Activated naive CD8-positive, alpha-beta T cell treated with anti-CD3 and anti-CD28 coated beads for 36 hours (primary cell): ENCODE measurements at places on chromosomes 3 and 15. TPM values are rescaled to one million over a fixed set of nuclear protein-coding genes. Genes with fewer than 3 reads are reported as not detected.
A peak's percentile ranks its signal among the peaks of the same experiment; 100 is the strongest.

DNA sequence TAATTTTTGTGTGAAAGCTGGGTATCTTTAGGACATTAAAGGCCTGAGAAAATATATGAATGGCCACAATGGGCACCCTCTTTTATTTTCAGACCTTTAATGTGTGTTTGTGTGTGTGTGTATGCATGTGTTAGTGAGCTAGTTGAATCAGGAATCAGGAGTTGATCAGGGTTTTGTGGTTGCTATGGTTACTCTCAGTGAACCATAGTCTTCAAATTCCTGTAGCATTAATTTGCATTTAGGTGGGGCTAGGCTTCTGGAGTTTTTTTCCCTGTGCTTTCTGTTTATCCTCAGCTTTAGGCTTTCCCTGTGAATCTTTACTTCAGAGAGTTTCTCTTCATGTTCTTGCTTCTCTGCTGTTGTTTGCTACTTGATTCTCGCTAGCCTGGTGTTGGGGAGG is 122.0 kb upstream of the ONECUT1 start:
- no peak for DNase-seq

DNA sequence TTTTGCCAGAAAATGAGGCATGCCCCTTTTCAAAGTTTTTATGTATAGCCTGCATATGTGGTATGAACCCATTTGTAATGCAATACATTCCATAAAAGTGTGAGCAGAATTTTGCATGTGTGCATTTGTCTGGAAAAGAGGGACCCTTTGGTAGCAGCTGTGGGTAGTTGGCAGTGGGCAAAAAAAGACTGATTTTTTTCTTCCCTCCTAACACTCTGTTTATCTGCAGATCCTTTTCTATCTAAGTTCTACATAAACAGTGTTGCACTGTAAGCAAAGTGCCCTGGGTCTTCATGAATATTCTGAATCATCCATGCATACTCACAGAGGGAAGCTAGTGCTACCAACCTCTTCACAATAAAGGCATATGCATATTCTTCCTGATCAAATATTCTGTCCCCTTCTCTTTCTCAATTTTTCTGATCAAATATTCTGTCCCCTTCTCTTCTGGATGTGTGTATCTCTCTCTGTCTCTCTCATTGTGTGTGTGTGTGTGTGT is 211.2 kb upstream of the EIF1B start:
- no peak for DNase-seq

DNA sequence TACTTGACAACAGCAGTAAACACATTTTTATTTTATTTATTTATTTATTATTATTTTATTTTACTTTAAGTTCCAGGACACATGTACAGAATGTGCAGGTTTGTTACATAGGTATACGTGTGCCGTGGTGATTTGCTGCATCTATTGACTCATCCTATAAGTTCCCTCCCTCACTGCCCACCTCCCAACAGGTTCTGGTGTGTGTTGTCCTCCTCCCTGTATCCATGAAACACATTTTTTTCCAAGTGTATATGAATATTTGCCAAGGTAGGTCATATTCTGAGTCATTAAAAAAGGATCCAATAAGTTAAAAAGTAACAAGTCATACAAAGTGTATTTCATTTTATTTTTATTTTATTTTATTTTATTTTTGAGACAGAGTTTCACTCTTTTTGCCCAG is 567.3 kb upstream of the KCNMB2 start:
- no peak for DNase-seq

GRCh38 chr3:123660141-123660675 is 75.4 kb upstream of the HACD2 start:
- DNase-seq = no peak

- no peak for DNase-seq
Observed at GRCh38 chr3:108507902-108508301, 2.5 kb downstream of the MYH15 start.

GRCh38 chr15:93168910-93169309 is 79.9 kb upstream of the RGMA start:
- DNase-seq = no peak

DNA sequence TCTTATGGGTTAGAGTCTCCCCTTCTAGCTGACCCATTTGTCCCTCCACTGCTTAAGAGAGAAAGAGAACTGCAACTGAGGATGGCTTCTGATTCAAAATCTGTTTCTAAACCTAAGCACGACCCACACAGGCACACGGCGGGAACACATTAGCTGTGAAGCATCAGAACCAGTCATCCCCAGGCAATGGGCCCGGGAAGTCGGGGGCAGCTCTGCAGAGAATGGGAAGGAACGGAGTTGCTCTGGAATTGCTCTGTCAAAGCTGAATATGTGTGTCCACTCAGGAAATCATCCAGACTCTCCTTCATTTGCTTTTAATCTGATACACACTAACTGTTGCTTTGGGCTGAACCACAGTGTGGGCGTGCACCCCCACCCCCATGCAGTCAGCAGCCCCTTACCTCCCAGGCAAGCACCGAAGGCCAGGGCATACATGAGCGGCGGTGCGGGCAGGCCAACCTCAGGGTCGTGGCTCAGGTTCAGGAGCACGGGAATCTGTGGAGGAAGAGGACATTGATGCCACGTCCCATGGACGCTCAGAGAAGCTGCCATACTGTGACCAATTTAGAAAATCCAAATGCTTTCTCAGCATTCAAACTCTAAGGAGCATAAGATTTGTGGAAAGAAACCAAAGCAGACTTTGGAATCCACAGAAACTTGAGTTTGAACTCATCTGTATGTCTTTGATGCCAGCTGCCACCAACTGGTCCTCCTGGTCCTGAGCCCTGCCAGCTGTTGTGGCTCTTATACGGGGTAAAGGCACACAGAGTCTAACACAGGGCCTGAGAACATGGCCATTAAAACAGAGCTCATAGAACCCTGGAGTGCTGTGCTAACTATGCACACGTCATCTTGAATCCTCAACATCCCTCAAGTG is 247.9 kb downstream of the OCA2 start:
- no peak for DNase-seq

DNA sequence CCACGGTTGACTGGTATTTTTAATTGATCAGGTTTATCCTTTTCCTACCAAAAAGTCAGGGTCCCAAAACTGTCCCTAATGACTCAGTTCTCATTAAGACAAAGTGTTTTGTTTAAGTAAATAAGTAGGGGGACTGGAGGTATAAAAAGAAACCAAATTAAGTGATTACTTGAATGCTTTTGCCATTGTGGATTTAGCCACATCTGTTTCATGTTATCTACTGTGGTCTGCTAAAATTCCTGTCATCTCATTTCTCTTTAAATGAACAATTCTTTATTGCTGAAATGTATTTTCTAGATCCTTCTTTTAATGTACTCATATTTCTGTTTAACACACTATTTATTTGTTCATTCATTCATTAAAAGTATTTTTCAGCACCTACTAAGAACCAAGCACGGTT is 625.9 kb upstream of the ADAMTS9 start:
- DNase-seq = no peak

GRCh38 chr3:133152056-133152455 is 113.9 kb downstream of the TMEM108 start:
- DNase-seq = no peak

- no peak for DNase-seq
Observed at GRCh38 chr3:111796566-111796965, 62.5 kb upstream of the PHLDB2 start.

GRCh38 chr15:49315391-49315823 is 107.6 kb upstream of the FGF7 start:
- no peak for DNase-seq

DNA sequence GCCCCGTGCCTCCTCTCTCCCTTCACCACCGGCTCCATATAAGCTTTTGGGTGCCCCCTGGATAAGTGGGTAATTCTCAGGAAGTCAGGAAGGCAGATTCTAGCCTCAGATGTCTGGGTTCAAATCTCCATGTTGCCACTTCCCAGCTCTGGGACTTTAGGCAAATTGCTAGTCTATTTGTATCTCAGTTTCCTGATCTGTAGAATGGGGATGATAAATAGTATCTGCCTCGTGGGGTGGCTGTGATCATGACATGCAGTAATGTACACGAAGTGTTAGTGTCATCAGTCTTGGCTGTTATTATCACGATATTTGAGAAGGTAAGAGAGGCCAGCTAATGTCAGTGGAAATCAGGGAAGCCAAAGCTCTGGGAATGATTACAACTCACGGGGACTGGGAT is 43.3 kb downstream of the MUC4 start:
- no peak for DNase-seq

- DNase-seq = no peak
Observed at GRCh38 chr15:77500989-77501388, 80.3 kb downstream of the HMG20A start.

GRCh38 chr3:154977666-154978065 is 102.5 kb upstream of the MME start:
- DNase-seq = no peak

GRCh38 chr15:95293456-95294031 is 1037.0 kb upstream of the NR2F2 start:
- no peak for DNase-seq

DNA sequence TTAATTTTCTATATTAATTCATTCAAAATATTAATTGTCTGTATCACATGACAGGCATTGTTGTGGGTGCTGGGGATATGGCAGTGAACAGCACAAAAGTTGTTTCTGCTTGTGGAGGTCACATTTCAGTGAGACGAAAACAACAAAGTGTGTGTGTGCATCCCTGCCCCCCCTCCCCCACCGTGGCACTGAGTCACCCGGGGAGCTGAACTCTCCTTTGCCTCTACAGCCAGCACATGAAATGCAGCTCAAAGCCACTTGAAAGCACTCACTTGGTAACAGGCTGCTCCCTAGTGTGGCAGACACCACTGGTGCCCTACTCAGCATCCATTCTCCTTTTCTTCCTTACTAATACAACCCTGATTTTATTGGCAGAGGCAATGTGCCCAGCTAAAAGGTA is 16.9 kb upstream of the SCAMP5 start:
- peak; percentile 31 for DNase-seq

DNA sequence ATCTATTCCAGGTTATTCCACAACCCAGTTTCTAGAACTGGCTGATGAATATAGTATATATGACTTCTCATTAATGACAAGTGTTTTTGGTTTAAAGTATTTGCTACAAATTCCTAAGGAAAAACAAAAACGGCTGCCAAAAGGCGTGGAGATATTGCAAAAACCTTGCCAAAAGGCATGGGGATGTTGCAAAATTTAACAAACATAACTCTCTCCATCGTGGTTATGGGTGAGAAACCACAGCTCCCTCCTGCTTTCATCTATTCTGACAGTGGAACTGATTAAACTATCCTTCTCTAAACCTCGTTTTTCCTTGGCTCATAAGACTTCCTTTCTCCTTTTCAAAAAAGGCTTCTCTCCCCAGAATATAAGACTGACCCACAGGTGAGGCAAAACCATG is 342.0 kb upstream of the PDZRN3 start:
- no peak for DNase-seq

- no peak for DNase-seq
Observed at GRCh38 chr3:45583021-45583851, 11.3 kb upstream of the LIMD1 start.

DNA sequence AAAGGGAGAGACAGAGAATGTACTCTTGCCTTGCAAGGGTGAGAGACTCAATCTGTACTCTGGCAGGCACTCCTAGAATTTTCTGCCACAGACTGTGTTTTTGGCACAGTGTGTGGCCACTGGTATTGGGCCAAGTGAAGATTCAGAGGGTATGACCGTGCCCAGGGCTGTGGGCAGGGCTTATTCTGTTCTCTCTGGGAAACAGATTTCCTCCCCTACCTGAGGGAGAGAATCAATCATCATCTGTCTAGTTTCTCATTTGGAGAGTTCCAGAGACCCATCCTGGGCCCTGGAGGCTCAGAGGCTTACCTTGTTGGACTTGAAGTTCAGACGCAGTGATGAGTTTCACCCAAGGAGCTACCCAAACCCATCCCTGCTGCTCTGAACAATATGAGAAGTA is 28.2 kb downstream of the CSTA start:
- no peak for DNase-seq

DNA sequence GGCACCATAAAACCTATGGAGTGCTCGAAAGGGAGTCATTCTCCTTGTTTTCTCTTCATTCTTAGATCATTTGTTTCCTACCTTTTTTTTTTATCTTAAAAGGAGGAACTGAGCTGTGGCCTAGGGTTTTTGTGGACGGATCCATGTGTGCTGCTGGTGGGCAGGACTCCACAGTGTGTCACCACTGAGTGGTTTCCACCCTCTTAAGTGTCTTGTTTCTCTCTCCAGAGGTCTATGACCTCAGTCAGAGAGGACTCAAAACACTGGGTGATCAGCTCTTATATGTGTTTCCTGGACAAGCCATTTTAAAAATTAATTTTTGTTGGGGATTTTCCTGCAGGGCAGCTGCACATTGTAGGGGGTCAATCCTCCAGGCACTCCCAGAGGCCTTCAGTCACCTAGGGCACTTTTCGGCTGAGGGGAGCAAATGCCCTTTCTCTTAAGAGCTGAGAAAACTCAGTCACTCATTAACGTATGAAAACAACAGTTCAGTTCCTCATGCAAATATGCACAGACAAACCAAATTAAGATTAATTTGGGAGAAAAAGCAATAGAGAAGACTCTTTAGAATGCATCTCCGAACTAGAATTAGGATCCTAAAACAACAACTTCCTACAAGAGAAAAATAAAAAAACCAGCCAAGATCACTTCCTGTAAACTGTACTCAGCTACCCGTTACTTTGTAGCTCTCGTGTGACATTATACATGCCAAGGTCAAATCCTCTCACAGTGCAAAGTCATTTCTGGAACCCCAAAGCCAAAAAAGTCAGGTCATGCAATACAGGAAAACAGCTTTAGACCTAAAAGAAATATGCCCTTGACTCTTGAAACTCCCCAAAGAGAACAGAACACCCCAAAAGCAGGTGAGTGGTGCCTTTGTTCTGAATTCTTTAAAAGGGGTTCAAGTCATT is 27.6 kb upstream of the FAM3D start:
- DNase-seq = no peak

GRCh38 chr3:126704494-126705214 is 614 bp downstream of the CHCHD6 start:
- DNase-seq = no peak

- no peak for DNase-seq
Observed at GRCh38 chr3:15973940-15974339, 176.2 kb upstream of the ANKRD28 start.

The GABRR3 gene
- not detected for total RNA-seq

The PLA2G4D gene
- not detected for total RNA-seq

The ZNF385D gene
- total RNA-seq = not detected

The LRRFIP2 gene
- 22.4 TPM for total RNA-seq

The GCNT3 gene
- not detected for total RNA-seq

The LYZL4 gene
- not detected for total RNA-seq

The BAHD1 gene
- 18.0 TPM for total RNA-seq

The C15orf40 gene
- 30.2 TPM for total RNA-seq

The PSTPIP1 gene
- 93.4 TPM for total RNA-seq

The SPTBN5 gene
- 0.30 TPM for total RNA-seq
